ENCODE measurements at places on chromosomes 16 and 17.

DNA sequence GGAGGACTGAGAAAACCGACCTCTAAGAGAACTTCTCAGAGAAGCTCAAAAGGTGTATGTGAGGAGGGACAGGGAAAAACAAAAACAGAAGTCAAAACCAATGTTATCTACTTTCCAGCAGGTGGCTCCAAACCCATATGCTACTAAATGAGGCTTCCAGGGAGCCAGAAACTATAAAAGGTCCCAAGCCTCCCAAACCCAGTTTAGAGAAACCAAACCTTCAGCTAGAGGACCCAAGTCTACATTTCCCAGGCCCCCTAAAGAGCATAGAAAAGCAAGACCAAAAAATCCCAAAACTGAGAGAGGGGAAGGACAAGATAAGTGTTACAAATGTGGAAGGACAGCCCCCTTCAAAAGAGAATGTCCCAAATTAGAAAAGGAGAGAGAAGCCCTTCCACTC, 3.7 kb downstream of the HPR start:
- no peak for DNase-seq

DNA sequence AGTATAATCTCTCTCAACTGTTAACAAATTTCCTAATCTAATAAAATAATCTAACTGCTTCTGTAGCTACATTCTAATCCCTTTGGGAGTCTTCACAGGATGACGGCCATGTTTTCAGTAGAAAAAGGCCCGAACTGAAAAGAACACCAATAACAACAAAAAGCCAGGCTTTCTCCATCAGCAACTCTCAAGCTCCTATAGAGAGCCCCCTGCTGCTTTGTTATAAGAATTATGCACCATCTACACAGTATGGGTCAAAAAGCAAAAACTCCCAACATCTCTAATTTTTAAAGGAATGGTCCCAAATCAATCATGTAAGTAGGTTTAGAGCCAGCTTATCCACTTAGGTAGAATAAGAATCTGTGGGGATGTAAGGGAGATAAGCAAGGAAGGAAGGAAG, 163.6 kb upstream of the C17orf78 start:
- no peak for DNase-seq

- DNase-seq, result no peak
Measured at GRCh38 chr17:7887038-7887481, 1.5 kb upstream of the CHD3 start.

DNA sequence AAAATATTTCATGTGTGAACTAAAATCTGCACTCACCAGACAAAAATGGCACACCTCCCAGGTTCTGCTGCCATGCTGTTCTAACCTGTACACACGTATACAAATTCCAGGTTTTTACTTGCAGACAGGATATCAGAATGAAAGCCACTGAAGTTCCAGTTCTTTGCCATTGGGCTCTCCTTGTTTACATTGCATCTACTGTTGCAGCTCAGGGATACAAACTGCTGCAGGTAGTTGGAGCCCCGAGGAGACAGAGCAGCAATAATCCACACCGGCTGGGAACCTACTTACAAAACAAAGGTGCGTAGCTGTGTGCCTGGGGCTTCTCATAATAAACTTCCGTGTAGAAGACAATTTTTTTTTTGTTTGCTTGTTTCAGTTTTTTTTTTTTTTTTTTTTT, 59.6 kb downstream of the HAPSTR1 start:
- no peak for DNase-seq

DNA sequence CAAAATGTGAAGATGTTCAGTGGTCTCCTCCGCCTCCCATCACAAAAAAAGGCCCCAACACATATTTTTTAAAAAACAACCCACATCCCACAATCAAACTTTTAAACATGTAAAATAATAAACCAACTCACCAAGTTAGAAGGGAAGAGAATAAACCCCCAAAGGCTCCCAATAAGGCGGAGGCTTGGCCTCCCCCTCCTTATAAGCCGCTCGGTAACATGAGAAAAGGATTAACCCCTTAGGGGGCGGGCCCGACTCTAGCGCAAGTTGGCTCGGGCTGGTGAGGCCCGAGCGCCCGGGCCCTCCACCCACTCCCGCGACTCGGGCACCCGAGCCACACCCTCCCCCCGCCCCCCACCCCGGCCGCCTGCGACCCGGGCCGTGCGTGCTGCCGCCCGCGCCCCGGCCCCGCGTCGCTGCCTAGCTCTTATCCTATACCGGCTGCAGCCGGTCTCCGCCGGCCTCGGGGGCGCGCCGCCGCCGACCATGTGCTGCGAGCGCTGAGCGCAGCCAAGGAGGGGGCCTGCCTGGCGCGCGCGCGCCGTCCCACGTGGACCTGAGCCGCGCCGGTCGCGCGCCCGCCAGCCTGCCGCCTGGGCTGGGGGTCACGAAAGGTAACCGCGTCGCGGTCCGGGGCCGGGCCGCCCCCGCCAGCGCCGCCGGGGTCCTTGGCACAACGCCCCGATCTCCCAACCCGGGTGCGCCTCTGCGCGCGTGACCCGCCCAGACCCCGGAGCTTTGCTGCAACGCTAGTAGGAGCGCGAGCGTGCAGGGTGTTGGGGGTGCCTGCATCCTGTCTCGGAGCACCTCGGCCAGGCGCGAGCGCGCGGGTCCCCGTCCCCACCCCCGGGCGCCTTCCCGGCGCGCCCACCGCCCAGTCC, at the start of the genes ARSG and SLC16A6:
Gene ARSG, plus strand, starts transcription at position 541 of the 881 bp plus-strand sequence. CDS start 15,999 bp downstream, outside the sequence.
Gene SLC16A6, minus strand, starts transcription at position 173 of the 881 bp plus-strand sequence. CDS start 12,807 bp downstream, outside the sequence.
- DNase-seq, result no peak

DNA sequence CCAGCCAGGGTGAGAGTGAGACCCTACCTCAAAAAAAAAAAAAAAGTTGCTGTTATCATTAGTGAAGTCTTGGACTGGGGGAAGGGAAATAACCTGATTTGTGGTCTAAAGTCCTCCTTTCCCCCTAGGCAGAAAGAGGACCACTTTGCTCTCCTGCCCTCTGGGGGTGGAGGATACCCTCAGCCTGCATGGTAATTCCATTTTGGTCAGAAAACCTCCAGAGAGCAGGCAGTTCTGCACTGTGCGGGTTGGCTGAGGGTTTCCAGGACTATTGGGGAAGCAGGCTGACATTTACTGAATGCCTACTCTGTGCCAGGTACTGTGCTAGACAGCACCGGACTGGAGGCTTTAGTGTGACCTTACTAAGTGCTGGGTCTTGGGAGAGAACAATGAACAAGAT, 2.6 kb downstream of the ADAP2 start:
- no peak for DNase-seq

DNA sequence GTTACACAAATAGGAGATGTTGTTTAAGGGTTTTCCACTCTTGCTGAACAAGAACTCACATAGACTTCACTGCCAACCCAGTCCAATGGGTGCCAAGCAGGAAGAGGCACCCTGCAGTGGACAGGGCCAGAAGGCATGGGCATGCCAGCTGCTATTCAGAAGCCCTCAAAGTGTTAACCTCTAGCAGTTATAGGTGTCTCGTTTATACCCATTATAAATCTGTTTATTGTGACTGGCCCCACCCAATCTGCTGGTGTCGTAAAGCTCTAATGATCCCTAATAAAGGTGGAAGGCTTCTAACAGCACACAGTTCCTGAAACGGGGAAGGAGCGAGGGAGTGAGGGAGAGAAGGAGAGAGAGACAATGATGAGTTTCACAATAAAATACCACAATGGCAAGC, 23.9 kb downstream of the HNF1B start:
- no peak for DNase-seq

- no peak for DNase-seq
Measured at GRCh38 chr17:55160501-55160900, 104.3 kb upstream of the HLF start.

GRCh38 chr16:57592591-57593003, 35.8 kb upstream of the ADGRG1 start:
- no peak for DNase-seq

GRCh38 chr17:10605221-10605783, 51.8 kb downstream of the MYH3 start:
- DNase-seq, result no peak

DNA sequence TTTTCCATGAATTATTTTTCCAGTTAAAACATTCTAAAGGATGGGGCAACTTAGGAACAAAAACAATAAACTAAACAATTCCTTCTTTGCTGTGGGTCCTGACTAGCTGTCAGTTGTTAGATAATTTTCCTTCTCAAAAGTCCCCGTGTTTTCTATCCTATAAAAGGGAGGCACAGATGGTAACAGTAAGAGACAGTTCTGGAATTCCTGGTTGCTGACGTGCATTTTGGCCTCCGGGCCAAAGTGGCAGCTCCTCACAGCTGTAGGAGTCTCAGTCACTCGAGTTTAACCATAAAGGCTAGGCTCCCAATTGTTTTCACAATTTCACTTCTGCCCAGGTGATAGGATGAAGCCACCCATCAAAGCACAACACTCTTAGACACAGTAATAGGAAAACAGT, 77.0 kb upstream of the ZNF423 start:
- no peak for DNase-seq

GRCh38 chr16:3295209-3295608, 10.0 kb downstream of the TIGD7 start:
- no peak for DNase-seq

DNA sequence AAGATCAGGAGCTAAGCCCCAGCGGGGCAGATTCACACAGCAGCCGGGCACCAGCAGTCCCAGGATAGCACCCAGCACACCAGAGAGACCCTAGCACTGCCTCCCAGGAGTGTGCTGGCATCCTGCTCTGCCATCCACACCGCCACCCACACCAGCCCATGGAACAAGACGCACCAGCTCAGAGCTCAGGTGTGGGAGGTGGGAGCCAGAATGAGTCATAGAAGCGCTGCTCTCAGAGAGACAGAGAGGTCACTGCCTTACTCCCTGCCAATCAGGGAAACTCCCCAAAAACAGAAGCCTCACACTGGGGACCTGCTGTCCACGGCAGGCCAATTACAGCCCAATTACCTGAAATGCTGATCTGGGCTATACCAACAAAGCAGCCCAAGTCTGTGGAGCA, 64.9 kb downstream of the CDYL2 start:
- no peak for DNase-seq

GRCh38 chr17:44211281-44212265, 7.9 kb downstream of the UBTF start:
- no peak for DNase-seq

GRCh38 chr16:84907575-84907974, 87.8 kb downstream of the CRISPLD2 start:
- DNase-seq, result peak; percentile 71

- DNase-seq, result no peak
Measured at GRCh38 chr17:8294814-8295316, 335 bp downstream of the SLC25A35 start.

DNA sequence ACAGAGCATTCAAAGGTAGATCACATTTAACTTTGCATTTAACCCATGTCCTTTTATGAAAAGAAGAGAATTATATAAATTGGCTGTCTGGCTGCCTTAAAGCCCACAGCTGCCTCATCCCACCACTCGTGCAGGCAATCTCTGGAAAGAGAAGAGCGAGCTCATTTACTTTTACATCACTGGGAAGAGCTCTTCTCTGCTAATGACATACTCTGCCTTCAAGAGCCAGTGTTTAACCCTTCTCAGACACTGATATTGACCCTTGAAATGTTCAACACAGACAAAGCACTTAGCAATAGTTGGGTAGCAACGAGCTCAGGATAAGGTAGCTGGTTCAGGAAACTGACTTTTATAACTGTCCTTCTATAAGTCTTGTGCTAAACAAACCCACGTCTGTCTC, 6.8 kb downstream of the KRT38 start:
- no peak for DNase-seq

- no peak for DNase-seq
Measured at GRCh38 chr17:40461732-40462342, 18.6 kb downstream of the IGFBP4 start.

- peak; percentile 22 for DNase-seq
Measured at GRCh38 chr16:57304169-57305061, 19.9 kb upstream of the PLLP start.

DNA sequence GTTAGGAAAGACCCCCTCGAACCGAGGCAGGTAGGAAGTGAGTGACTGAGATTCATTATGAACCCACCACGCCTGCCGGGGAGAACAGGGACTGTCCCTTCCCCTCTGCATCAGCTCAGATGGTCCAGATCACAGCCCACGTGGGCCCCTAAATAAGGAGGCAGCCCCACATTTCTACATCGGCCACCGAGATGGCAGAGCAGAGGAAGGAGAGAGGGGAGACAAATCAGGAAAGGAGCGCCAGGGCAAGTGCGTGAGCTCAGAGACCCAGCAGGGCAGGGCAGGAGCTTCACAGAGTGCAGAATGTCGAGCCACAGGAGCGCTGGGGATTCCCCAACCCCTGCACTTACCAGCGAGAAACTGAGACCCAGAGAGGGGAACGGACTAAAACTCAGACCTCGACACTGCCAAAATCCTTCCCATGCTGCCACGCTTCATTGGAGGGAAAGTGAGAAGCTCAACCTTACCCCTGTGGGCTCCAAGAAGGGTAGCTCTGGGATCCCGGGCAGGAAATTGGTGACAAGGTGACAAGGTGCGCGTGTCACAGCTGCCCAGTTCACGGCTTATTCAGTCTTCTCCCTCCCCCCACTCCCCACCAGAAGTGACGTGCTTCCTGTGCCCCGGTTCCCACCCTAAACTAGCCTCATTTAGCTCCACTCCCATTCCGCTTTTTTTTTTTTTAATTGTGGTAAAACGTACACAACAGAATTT, at the start of gene ICAM2:
Gene ICAM2, minus strand, starts transcription at position 578 of the 711 bp plus-strand sequence. CDS start 13,942 bp downstream, outside the sequence.
- no peak for DNase-seq

- DNase-seq, result no peak
Measured at GRCh38 chr16:54417384-54417783, 130.8 kb upstream of the IRX3 start.

- peak; percentile 25 for DNase-seq
Measured at GRCh38 chr17:49468811-49469385, 26.2 kb upstream of the NGFR start.

- peak; percentile 74 for DNase-seq
Measured at GRCh38 chr17:18158022-18158600, 25.5 kb upstream of the ALKBH5 start.

DNA sequence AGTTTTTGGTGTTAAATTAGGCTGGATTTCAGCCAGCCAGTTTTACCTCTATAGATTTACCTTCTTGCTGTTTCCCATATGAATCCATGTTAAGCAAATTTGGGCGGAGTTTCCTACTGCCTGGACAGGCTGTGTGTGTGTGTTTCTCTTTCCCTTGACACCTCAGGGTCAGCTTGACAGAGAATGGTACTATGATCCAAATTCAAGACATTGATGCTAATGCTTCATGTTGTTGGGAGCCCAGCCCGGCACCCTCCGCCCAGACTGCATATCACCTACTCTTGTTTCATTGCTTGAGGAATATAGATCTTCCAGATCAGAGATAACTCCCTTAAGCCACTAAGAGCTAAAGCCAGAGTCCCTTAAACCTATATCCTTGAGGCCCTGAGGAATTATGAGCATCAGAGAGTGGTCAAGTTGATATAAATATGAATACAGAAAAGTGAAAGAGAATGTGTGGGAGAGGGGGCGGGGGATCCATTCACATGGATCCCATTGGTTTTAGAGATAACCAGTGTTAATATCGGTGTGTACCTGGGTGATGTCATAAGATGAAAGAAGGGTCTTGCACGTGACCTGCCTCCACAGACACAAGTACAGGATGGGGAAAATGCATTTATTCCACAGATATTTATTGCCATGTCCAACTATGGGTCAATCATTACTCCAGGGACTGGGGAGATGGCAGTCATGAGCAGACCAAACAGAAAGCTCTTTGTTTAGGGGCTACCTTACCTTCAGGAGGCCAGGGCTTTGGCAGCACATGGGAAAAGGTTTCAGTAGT, 69.7 kb downstream of the WIPI1 start:
- no peak for DNase-seq

- no peak for DNase-seq
Measured at GRCh38 chr17:31510308-31511194, 119.1 kb downstream of the RAB11FIP4 start.
